ENCODE measurements at places on chromosomes 16 and 17.
A peak's percentile ranks its signal among the peaks of the same experiment; 100 is the strongest.

DNA sequence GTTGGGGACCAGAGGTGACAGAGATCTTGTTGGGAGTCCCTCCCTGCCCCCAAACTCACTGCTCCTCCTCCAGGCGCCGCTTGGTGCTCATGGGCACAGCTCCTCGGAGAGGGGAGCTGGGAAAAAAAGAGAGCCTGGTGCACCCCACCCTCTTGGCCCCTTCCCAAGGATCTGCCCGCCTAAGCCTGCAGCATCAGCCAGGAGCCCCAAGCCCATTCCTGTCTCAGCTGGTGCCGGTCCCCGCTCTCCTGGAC lies 400 bp downstream of the HCFC1R1 start:
- no peak for DNase-seq

GRCh38 chr17:44187131-44187899 lies 543 bp downstream of the TMUB2 start:
- no peak for DNase-seq

- DNase-seq, result no peak
Measured at GRCh38 chr17:50890675-50891516, 24.7 kb upstream of the TOB1 start.

DNA sequence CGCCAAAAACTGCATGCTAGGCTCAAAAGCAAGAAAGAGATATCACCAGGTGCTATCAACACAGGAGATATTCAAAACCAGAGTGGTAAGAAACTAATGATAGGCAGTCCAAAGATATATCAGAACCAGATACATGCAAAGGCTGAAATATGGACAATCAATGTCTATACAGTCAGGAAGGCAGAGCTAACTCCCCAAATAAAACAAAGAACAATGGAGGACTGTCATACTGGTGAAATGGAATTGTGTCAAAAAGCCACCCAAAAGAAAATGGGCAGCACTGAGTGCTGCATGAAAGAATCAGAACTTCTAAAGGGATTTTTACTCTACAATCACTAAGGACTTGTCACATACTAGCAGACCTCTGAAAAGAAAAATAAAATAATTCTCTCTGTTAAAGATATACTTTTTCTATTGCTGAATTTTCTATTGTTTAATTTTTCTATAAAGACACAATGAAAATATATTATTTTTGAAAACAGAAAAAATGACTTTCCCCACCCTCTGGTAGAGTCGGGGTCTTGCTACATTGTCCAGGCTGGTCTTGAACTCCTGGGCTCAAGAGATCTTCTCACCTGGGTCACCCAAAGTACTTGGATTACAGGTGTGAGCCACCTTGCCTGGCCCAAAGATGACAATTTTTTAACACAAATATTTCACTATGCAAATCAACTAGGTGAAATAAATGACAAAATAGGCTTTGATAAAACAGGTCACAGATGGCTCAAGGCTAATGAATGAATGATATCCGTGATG lies 98.2 kb downstream of the USP32 start:
- no peak for DNase-seq

- no peak for DNase-seq
Measured at GRCh38 chr16:68183046-68183445, 52.9 kb downstream of the ESRP2 start.

GRCh38 chr17:78485290-78486168 lies 91.7 kb downstream of the DNAH17 start:
- DNase-seq, result no peak

GRCh38 chr17:38914741-38915638 lies 10.4 kb upstream of the LASP1NB start:
- DNase-seq, result no peak

- DNase-seq, result no peak
Measured at GRCh38 chr17:79478051-79478461, 132.8 kb downstream of the RBFOX3 start.

GRCh38 chr17:7852919-7853690 lies 1.8 kb upstream of the TMEM88 start:
- no peak for DNase-seq

- no peak for DNase-seq
Measured at GRCh38 chr17:38554430-38555350, 51.1 kb downstream of the SRCIN1 start.

- no peak for DNase-seq
Measured at GRCh38 chr16:57741660-57742191, 6.2 kb downstream of the KATNB1 start.

DNA sequence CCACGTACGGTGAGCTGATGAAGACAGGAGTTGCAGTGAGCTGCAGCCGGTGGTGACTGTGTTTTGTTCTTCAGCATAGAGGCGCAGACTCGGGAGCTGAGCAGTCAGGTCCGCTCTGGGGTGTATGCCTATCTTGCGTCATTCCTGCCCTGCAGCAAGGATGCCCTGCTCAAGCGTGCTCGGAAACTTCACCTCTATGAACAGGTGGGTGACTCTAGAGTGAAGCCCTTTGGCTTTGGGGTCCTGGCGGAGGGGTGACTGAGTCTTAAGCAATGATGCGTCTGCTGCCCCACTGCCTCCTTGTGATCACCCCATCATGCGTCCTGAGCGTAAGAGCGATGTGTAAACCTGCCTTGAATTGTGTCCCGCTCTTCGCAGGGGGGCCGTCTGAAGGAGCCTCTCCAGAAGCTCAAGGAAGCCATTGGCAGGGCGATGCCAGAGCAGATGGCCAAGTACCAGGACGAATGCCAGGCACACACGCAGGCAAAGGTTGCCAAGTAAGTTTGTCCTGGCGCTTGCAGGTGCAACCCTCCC lies 22.9 kb downstream of the UBN1 start:
- no peak for DNase-seq

DNA sequence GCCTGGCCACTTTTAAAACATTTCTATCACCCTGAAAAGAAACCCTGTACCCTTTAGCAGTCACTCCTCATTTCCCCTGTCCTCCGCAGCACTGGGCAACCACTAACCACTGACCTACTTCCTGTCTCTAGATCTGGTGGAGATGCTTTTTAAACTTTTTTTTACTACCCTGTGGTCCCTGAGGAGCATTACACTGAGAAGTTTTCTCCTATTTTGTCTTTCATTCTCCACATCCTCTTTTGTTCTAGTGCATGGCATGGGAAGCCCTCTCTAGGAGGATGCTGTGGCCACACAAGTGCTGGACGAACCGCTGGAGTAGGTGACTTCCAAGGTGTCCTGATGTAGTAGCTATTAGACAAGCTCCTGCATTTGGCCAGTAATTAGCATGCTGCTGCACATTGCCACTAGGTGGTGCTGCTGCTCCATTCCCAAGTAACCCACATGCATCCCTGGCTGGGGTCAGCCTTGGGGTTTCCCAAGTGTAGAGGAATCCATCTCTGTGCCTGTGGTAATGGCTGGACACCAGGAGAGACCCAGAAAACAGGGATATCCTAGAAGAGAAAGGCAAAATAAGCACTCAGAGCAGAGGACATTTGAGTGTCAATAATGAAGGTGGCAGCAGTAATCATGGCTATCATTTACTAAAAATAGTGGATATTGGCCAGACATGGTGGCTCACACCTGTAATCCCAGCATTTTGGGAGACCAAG lies 143.8 kb upstream of the CRHR1 start:
- DNase-seq, result peak; percentile 44
